ENCODE measurements at places on chromosomes 13 and 19.

DNA sequence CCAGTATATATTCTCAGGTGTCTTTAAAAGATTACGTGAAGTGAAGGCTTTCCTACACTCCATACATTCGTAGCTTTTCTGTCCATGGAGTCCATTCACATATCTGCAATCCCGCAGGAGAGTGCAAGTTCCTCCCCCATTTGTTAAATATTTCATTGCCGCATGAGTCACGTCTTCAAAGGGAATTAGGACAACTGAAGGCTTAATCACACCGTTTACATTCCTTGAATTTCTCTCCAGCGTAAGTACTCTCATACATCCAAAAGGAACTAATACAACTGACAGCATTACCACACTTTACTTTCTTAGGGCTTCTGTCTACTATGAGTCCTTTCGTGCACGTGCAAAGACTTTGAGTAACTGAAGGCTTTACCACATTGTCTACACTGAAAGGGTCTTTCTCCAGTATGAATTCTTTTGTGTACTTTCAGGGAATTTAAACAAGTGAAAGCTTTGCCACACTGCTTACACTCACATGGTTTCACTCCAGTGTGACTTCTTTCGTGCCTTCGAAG, 29.0 kb upstream of the ZNF564 start:
- peak; percentile 91 for DNase-seq

DNA sequence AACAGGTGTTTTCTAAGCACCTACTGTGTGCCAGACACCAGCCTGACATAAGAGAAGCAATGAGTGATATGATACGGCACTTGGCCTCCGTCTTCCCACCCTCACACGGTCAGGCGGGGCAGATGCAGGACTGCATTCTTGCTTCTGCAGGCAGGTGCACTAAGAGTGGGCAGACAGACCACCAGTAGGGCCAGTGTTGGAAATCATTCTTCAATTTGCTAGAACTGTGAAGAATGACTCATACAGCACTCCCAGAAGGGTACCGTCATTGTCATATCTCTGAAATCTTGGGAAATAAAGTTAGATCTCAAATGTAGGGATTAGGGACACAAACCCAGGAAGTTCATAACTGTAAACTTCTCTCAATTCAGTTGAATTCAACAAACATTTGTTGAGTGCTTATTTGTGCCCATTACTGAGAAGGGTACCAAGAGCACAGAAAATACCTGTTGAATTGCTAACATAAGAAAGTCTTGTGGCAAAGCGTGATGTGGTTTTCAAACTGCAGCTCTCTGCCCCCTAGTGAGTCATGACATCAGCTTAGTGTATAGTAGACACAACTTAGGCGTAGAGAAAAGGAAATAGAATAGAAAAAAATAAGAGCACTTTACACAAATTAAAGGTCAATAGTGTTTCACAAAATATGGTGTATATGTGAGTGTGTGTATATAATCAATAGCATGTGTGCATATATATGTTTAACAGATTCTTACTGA, 76.1 kb downstream of the TEX26 start:
- DNase-seq = peak; percentile 24

- DNase-seq = peak; percentile 52
Measured at GRCh38 chr13:75485286-75486062, 3.5 kb upstream of the TBC1D4 start.

GRCh38 chr13:110330491-110331011, 23.5 kb downstream of the COL4A2 start:
- no peak for DNase-seq
